ENCODE measurements at places on chromosomes 12 and 14.

- DNase-seq: no peak
These were observed 165.5 kb downstream of the SLC41A2 start for GRCh38 chr12:104792570-104792969.

GRCh38 chr12:107622001-107622400 is 63.6 kb upstream of the PWP1 start:
- no peak for DNase-seq

GRCh38 chr12:92539976-92540781 is 162.6 kb upstream of the PLEKHG7 start:
- no peak for DNase-seq

DNA sequence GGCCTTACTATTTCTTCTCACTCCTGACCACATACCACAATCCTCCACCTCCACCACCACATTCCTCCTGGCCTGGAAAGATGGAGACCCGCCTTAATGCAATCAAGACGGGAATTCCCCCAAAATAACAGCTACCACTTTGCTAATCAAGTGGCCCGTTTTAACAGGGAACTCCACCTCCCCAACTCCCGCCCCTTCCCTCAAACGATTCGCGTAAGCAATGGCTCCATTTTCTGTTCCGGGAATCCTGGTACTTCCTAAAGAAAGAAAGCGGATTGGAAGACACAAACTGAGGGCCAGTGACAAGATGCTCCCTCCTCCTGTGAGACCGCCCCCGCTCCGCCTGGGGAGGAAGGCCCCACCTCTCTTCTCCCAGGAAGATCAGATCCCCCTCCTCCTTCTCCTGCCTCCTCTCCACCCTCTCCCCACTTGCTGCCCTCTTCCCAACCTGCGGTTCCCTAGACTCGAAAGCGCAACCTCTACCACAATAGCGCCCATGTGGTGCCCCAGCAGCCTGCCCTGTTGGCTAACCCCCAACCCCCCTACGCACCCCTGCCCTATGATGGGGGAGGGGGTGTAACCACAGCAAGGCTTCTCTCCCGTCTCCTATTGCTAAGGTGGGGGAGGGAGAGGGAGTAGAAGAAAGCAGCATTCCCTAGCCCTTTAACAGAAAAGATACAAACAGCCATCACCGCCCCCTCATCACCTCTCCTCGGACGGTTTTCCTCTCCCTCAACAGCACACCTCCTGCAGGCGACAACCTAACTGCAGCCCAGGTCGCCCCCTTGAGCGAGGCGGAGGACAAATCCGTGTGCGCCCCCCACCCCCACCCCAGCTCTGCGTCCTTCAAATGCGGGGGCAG is 777 bp downstream of the ARF3 start:
- DNase-seq: no peak

- DNase-seq: no peak
These were observed 40.7 kb downstream of the C12orf50 start for GRCh38 chr12:87988534-87988933.

GRCh38 chr12:122866950-122867607 is 28.8 kb downstream of the VPS37B start:
- no peak for DNase-seq

- no peak for DNase-seq
These were observed 65.4 kb downstream of the ACSM4 start for GRCh38 chr12:7369274-7369729.

DNA sequence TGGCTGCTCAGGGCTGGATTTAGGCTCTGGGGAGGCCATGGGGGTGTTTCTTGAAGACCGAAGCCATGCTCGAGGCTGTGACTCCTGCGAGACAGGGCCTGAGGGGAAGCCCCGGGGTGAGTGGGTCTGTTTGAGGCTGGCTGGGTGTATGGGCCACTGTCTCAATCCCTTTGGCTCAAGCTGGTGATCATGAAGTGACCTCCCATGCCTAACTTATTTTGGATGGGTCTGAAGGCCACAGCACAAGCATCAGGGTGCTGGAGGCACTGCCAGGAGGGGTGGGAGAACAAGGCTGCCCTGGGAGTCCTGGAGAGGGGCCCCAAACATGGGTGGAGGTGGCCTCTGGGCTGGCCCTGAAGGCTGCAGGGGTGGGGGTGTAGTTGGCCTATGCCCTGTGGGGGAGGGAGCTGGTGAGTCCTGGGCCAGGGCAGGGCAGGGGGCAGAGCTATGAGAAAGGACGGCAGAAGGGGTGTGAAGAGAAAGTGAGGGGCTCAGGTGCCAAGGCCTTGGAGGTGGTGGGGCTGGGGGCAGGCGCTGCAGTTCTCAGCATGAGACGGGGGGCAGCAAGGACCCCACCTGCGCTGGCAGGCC is 100.9 kb downstream of the KIF26A start:
- no peak for DNase-seq

DNA sequence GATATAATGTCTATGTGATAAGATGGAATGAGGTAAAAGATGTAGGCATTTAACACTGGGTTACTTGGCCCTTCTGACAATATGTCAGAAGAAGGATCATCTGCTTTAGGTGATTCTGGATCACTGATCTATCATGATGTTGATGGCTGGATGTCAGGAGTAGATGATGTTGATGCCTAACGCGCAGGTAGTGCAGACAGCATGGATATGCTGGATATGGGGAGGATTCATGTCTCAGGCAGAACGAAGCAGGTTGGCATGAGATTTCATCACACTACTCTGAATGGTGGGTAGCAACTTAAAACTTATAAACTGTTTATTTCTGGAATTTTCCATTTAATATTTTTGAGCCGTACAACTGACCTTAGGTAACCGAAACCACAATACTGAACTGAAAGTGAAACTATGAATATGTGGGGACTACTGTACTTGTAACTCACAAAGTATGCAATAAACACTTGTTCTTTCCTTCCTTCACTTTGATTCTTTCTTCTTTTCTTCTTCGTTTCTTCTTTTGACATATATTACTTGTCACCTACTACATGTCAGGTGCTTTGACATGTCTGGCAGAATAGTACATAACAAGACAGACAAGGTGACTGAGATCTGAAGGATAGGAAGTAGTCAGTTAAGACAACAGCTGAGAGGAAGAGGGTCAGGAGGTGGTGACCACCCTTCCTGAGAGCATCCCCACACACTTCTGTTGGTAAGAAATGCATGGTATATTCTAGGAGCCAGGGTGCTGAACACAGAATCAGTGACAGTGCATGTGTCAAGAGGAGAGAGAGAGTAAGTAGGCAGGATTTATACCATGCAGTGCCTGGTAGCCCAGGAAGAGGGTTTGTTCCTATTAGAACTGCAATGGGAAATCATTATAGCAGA is 238.8 kb downstream of the PPFIA2 start:
- DNase-seq: no peak

DNA sequence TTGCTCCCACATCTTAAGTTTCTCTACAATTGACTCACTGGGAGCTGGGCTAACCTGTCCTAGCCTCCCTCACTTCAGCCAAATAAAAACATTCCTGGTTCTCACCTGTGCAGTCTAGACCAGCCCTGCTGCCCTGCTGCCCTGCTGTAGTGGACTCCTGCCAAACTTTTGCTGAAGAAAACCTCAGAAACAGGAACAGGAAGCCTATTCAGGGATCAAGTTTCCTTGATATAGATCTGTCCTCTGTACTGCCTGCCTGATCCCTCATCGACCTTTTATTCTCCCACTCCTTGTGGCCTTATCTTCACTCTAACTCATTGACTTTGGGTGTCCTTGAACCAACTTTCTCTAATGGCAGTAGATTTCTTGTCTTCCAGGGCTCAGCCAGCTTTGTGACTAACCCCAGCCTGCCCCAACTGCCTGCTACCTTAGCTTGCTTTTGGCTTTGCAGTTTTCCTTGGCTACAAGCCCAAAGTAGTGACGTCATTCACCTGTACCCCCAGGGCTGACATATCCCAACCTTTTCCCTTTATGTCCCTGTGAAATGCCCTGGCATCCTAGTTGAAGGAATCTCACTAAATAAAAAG is 234.8 kb downstream of the DUSP6 start:
- DNase-seq: no peak

- no peak for DNase-seq
These were observed 25.6 kb downstream of the ATXN2 start for GRCh38 chr12:111573476-111573875.

GRCh38 chr12:14854586-14855183 is 11.4 kb upstream of the ART4 start:
- DNase-seq: no peak

GRCh38 chr12:63882844-63883243 is 38.3 kb downstream of the SRGAP1 start:
- peak; percentile 22 for DNase-seq

GRCh38 chr12:63917864-63918799 is 73.6 kb downstream of the SRGAP1 start:
- no peak for DNase-seq

- no peak for DNase-seq
These were observed 411 bp upstream of the DCAF4 start for GRCh38 chr14:72925815-72926291.

- peak; percentile 61 for DNase-seq
These were observed 1.4 kb upstream of the FOXN4 start for GRCh38 chr12:109310247-109311125.

Data from NCI-H1930 (cell line).